ENCODE measurements at places on chromosomes 2 and 18.

DNA sequence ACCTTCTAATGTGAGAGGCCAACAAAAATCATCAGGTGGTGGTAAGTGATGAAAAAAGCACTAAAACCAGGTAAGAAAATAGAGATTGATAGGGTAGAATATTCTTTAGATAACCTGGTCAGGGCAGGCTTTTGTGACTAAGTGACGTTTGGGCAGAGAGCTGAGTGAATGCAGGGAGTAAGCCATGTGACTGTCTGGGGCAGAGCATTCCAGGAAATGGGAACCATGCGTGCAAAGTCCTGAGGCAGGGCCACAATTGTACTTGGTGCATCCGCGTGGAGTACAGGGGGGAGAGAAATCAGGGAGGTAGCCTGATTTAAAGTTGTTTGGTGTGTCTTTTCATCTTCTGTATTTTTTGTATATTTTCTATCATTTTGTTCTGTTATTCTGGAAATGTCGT is 102.5 kb downstream of the LYPD6B start:
- no peak for DNase-seq

DNA sequence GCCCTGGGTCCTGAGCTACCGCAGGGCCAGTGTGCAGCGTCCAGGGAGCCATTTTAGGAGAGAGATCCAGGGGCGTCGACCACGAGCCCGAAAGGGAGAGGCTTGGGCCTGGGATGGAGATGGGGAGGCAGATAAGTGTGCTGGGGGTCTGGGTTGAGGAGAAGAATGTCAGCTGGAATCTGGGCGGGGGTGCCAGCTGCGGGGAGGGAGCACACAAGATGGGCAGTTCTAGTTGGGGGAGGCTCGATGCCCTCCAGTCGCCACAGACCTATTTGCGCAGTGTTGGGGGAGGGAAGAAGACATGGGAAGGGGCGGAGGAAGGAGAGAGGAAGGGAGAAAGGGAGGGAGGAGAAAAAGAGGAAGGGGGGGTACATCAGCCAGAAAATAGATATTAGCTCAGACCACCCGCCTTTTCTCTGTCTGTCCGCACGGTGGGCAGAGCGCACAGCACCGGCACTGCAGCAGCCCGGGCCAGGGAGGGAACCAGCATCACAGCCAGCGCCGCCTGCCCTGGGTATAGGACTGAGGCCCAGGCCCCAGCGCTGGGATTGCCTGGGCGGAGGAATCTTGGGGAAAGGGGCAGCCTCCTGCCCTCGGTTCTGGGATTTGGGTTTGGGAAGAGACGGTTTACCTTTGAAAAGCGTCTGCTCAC is 1.9 kb upstream of the HOXD11 start:
- DNase-seq = no peak

DNA sequence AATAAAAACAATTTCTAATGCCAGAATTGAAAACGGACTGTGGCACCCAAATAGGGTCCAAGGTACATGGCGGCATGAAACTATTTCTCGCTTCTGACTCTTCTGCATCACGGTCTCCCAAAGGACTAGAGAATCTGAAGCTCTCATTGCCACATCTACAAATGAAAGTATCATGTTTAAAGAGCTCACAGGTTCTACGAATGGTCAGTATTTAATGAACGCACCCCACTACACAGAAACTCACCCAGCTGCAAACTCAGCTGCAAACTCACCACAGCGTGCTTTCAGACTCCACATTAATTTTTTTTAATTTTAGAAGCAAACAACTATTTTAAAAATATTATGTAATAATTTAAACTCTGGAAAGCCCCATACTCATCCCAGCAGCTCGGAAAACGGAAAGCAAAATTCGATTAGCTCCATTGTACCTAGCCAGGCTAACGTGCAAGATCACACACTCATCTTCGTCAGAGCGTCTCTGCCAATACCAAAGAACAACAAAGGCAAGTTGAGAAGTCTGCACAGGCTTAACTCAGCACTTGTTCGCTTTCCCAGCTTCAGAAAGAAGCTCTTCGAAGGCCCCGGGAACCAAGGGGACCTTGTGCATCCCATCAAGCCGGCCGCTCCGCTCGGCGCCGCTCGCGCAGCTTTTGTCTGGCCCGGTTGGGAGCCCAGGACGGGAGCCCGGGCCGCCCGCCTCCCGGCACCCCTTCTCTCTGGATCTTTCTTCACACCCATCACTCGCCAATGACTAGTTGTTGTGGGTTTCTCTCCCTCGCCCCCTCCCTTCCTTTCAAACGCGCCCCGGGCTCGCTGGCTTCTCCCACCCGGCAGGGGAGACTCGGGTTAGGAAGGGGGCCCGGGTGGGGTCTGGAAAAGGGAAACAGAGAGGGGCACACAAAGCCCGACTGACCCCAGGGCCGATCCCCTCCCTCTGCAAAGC is 785 bp downstream of the CLASP1 start:
- no peak for DNase-seq

DNA sequence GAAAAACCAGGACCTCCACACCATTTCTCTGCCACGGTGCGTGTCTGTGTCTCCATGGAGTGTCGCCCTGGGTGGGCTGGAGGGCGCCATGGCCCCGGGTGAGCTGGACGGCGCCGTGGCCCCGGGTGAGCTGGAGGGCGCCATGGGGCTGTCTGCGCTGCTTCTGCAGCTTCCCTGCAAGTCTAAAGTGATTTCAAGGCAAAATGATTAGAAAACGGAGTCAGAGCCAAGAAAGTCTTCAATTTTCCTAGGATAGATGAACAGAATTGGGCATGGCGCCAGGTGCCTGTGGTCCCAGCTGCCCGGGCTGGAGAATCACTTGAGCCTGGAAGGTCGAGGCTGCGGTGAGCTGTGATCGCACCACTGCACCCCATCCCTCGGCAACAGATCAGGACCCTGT is 27.7 kb upstream of the NFATC1 start:
- DNase-seq = no peak

- no peak for DNase-seq
Observed at GRCh38 chr2:163182764-163183354, 344.3 kb upstream of the KCNH7 start.

- DNase-seq = no peak
Observed at GRCh38 chr2:177519534-177520115, 127.1 kb downstream of the AGPS start.

DNA sequence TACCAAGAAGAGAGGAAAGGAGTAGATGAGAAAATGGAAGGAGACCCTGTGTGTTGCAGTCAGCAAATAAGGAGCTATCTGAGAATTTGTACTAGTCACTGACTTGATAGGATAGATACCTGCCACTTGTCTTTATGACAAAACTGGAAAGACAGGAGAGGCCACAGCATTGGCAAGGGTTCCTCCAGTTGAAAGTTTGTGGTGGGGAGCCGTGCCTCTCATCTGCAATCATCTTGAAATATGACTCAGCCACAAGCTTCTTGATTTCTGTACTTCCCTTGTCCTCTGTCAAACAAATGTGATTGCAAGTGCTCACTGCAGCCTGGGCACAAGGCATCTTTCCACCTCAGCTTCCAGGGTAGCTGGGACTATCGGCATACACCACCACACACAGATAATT is 99.1 kb downstream of the GREB1L start:
- no peak for DNase-seq

- no peak for DNase-seq
Observed at GRCh38 chr18:46563317-46563716, 93.7 kb downstream of the LOXHD1 start.

- no peak for DNase-seq
Observed at GRCh38 chr2:239098288-239098970, 250.5 kb downstream of the TWIST2 start.

DNA sequence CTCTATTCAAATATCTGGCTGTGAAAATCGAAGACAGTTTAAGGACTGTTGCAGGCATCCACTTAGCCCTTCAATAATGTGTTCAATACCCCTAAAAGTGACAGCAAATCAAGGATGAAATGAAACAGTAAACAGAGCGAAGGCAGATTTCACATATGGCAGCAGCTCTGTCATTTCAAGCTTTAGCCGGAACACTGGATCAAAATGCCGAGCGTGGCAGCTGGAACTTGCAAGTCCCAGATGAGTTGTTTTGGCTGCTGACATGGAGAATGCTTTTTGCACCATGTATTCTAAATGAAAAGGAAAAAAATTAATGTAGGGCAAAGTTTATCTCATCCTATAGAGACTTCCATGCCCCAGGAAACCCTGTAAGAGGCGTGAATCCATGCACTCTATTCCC is 18.0 kb downstream of the LRRC30 start:
- no peak for DNase-seq

DNA sequence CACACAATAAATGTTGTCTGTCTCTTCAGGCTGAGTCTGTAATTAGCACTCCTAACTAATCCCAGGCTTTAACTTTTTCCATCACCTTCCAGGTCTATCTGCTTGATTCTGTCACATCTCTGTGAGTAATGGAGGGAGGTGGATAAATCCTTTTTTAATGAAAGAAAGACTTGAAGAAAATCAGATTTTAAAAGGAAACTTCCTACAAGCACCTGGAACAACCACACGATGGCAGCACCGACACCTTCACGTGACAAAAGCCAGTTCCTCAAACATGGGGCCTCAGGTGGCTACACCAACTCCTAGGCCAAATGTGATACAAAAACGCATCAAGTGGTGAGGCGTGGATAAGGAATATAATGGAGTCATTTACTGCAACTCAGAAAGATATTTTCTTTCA is 41.8 kb downstream of the TGFBRAP1 start:
- DNase-seq = no peak

- DNase-seq = no peak
Observed at GRCh38 chr18:77039196-77040130, 93.1 kb downstream of the MBP start.

- DNase-seq = no peak
Observed at GRCh38 chr18:35949090-35949489, 23.4 kb upstream of the RMP24 start.

GRCh38 chr18:13259701-13260100 is 41.1 kb downstream of the LDLRAD4 start:
- no peak for DNase-seq

GRCh38 chr2:79832511-79833234 is 319.8 kb downstream of the CTNNA2 start:
- DNase-seq = no peak

- DNase-seq = no peak
Observed at GRCh38 chr18:58761241-58761969, 90.1 kb downstream of the MALT1 start.

GRCh38 chr2:69083235-69083748 is 70.3 kb downstream of the ANTXR1 start:
- DNase-seq = no peak

GRCh38 chr2:72136933-72137497 is 10.6 kb downstream of the CYP26B1 start:
- DNase-seq = no peak

DNA sequence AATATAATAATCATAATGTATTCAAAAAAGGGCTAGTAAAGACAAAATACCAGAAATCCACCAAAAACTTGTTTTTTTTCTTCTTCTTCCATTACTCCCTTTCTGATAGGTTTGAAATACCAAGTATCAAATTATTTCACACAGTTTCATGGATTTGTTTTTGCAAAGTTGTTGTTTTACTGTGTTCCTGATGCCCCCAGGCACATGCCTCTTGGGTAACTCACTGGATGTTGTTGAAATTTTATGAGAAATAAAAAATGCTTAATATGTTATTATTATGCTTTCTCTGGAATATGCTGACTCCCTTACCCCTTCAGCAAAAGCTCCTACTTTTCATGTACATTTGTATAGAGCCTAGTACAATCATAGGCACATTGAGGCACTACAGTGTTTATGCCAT is 419.6 kb downstream of the NRXN1 start:
- DNase-seq = no peak

DNA sequence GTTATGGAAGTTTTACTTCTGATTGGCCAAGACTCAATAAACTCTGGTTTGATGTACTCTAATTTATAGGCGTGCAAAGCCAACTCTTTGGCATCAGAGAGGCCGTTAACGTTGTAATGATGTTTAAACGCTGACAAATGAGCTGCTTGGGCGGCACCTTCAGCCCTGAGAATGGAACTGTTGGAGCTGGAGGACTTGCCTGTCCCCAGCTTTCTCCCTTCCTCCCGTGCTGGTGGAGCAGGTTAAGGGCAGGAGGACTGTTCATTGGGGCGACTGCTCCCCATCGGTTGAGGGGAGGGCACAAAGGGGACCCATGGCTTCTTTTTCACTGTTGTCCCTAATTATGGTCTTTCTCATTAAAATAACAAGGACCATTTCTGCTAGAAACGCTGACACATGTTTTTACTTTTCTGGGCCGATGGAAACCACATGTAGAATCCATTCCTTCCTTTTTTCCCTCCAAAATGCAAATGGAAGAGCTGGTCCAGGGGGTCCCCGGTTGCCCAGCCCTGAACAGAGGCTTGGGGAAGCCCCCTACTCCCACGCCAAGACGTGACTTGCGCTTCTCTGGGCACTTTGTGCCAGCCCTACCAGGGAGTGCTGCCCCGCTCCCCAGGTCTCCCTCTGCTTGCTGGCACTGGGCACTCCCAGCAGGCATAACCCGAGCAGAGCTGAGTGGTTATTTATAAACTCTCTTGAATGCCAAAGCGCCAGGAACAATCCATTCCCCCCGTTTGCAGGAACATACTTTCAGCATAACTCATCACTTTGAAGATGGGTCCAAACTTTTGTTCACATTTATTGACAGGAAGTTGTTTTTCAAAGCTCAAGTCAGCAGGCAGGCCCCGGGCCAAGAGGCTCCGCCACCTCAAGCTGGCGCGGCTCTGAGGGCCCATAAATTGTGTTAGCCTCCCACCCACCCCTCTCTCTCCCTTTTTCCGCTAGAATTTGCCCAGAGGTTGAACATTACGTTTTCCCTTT is 170.1 kb downstream of the ASB1 start:
- DNase-seq = peak; percentile 88

All from vagina (tissue), 2 donors.